ENCODE measurements at places on chromosomes 3 and 15.

GRCh38 chr3:113754494-113755159, 7.8 kb downstream of the ATP6V1A start:
- H3K4me1 ChIP-seq, result peaks cover 4% of the 10 kb centered on the region
- no peak for DNase-seq
- no peak overlapping the region for H3K4me3 ChIP-seq
- peaks cover 7% of the 10 kb centered on the region for H3K36me3 ChIP-seq
- no peaks in the 10 kb centered on the region for H3K27me3 ChIP-seq
- no peak overlapping the region for H3K27ac ChIP-seq

- peaks cover 3% of the 10 kb centered on the region for H3K4me1 ChIP-seq
- no peak overlapping the region for H3K4me3 ChIP-seq
- DNase-seq, result no peak
- H3K27ac ChIP-seq, result peak overlapping the region; percentile 48
- H3K36me3 ChIP-seq, result peaks cover 45% of the 10 kb centered on the region
- no peaks in the 10 kb centered on the region for H3K27me3 ChIP-seq
Observed at GRCh38 chr3:11810276-11810675, 36.4 kb downstream of the TAMM41 start.

- no peak overlapping the region for H3K4me3 ChIP-seq
- peaks cover 4% of the 10 kb centered on the region for H3K27me3 ChIP-seq
- no peak for DNase-seq
- H3K4me1 ChIP-seq, result peaks cover 2% of the 10 kb centered on the region
Observed at GRCh38 chr3:194395778-194396538, 3.1 kb downstream of the GP5 start.

DNA sequence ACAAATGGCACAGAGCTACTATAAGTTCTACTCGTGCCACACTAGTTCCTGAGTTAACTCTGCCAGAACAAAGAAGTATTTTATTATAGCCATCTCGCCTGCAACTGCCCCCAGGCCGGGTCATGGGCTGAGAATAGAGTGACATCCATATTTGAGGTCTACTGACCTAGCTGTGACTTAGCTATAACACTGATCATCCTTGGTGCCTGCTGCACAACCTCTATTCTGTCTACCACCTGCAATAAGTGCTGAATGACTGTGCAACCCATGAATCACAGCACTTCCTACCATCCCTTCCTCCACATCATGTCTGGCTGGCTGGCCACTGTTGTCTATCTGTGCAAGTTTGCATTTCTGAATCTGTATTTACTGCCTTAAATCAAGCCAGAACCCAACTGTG, 506.5 kb upstream of the TBL1XR1 start:
- H3K27ac ChIP-seq, result no peak overlapping the region
- H3K27me3 ChIP-seq, result no peaks in the 10 kb centered on the region
- H3K4me1 ChIP-seq, result peaks cover 24% of the 10 kb centered on the region
- no peak for DNase-seq
- H3K36me3 ChIP-seq, result no peaks in the 10 kb centered on the region

DNA sequence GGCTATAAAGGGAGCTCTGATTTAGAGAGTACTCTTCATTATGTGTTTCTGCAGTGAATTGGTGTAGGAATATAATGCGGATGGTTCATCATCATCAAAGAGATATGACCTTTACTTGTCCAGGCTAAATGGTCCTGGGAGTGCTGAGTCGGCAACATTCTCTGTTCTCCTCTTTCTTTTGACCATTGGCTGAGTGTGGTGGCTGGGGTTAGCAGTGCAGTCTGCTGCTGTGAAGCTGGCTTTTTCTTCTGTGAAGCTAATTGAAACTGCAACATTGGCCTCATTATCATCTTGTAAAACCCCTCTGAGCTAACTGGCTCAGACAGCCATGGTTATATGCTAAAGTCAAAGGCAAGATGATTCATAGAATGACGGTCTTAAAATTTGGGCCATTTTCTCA, 83.8 kb downstream of the THRB start:
- no peaks in the 10 kb centered on the region for H3K4me1 ChIP-seq
- H3K36me3 ChIP-seq, result no peaks in the 10 kb centered on the region
- no peaks in the 10 kb centered on the region for H3K27me3 ChIP-seq
- no peak for DNase-seq
- no peak overlapping the region for H3K4me3 ChIP-seq

- no peak overlapping the region for H3K4me3 ChIP-seq
- H3K36me3 ChIP-seq, result no peaks in the 10 kb centered on the region
- peaks cover 19% of the 10 kb centered on the region for H3K4me1 ChIP-seq
- peak overlapping the region; percentile 87 for H3K27ac ChIP-seq
- no peaks in the 10 kb centered on the region for H3K27me3 ChIP-seq
- no peak for DNase-seq
Observed at GRCh38 chr3:102006812-102007485, 157.6 kb downstream of the NFKBIZ start.

DNA sequence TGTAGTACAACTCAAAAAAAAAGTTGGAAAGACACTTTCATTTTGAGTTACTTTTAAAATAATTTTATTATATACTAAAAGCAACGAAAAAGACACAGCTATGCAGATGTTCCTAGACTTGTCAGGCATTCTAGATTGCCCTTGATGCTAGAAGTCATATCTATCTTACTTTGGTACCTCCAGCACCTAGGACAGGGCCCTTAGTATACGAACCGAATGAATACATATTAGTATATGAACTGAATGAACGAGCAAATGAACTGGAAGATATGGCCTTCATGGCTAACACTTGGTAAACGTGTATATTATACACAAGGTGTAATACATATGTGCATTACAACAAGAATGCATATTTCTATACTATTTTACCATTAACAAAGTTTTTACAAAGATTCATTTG, 24.1 kb downstream of the ATP13A5 start:
- no peak for DNase-seq
- no peak overlapping the region for H3K4me3 ChIP-seq
- no peak overlapping the region for H3K27ac ChIP-seq
- no peaks in the 10 kb centered on the region for H3K4me1 ChIP-seq
- no peaks in the 10 kb centered on the region for H3K36me3 ChIP-seq
